ENCODE measurements at places on chromosomes 12 and 14.

DNA sequence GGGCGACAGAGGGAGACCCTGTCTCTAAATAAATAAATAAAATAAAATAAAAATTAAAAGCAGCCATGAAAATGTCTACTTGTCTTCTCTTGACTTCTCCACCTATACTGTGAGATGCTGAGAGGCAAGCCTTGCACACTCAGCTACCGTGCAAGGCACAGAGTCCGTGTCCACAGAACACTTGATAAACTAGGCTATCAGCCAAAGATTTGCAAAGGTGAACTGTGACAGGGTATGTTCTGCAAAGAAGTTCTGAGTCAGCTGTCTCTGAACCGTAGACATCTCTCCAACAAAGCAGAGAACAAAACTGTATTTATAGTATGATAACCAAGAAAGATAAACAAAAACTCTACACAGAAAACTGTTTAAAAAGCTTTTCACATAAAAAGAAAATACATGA, 35.5 kb downstream of the STXBP6 start:
- no peak for DNase-seq

DNA sequence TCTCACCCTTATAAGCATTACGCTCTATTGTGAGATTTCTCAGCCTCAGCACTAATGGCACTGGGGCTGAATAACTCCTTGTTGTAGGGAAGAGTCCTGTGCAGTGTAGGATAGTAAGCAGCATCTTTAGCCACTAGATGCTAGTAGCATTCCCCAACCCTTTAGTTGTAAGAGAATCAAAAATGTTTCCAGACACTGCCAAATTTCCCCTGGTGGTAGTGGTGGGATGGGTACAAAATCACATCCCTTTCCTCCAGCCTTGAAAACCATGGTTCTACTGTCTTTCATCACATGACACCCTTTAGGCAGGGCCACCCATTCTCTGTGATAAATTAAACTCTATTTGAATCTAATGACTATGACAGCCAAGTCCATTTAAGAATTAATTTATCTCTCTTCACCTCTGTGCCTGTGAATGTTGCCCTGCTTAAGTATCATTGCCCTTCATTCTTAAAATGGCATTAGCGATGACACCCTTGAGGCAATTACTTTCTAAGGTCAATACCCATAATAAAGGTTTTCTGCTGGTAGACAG, 199.4 kb downstream of the ANO4 start:
- no peak for DNase-seq

DNA sequence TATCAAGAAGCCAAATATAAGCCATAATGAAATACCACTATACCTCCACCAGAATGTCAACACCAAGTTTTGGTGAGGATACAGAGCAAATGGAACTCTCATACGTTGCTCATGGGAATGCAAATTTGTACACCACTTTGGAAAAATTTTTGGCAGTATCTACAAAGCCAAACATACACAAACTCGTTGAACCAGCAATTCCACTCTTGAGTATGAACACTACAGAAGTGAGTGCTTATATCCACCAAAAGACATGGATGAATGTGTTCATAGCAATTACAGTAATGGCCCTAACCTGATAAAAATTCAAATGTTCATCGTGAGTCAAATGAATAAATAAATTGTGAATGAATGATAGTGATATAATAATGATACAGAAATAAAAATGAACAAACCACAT, 24.8 kb downstream of the C12orf71 start:
- no peak for DNase-seq

- DNase-seq, result no peak
Observed at GRCh38 chr12:93733358-93733757, 56.2 kb downstream of the CRADD start.

Measured in stimulated activated CD4-positive, alpha-beta T cell treated with anti-CD3 and anti-CD28 coated beads, Interleukin-12 subunit alpha, Interleukin-12 subunit beta, amount 100 ng/mL, for 4 hours (primary cell).